ENCODE measurements at places on chromosomes 13 and 19.

DNA sequence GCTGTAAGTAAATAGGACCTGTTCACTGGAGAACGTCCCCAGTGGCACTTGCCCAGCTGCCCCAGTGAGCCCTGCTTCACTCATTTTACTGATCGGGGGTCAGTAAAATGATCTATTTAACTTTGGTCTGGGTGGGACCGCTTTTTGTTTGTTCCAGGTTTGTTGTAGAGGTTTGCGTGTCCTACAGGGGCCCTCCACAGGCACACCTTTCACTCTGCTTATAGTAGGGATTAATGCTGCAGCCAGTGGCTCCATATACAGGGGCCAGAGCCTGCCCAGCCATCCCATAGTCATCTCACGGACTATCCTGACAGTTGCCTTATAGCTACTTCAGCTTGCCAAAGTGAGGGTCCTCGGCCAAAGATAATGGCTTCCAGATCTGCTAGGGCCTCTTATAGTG lies 104.1 kb downstream of the DNAJC3 start:
- no peak overlapping the region for H3K27ac ChIP-seq
- DNase-seq: no peak
- no peaks in the 10 kb centered on the region for H3K4me1 ChIP-seq
- no peaks in the 10 kb centered on the region for H3K27me3 ChIP-seq
- H3K4me3 ChIP-seq: no peak overlapping the region

GRCh38 chr13:109454167-109454917 lies 332.0 kb downstream of the IRS2 start:
- H3K27ac ChIP-seq: no peak overlapping the region
- no peaks in the 10 kb centered on the region for H3K4me1 ChIP-seq
- H3K4me3 ChIP-seq: no peak overlapping the region
- DNase-seq: no peak
- no peaks in the 10 kb centered on the region for H3K27me3 ChIP-seq
- H3K36me3 ChIP-seq: no peaks in the 10 kb centered on the region

DNA sequence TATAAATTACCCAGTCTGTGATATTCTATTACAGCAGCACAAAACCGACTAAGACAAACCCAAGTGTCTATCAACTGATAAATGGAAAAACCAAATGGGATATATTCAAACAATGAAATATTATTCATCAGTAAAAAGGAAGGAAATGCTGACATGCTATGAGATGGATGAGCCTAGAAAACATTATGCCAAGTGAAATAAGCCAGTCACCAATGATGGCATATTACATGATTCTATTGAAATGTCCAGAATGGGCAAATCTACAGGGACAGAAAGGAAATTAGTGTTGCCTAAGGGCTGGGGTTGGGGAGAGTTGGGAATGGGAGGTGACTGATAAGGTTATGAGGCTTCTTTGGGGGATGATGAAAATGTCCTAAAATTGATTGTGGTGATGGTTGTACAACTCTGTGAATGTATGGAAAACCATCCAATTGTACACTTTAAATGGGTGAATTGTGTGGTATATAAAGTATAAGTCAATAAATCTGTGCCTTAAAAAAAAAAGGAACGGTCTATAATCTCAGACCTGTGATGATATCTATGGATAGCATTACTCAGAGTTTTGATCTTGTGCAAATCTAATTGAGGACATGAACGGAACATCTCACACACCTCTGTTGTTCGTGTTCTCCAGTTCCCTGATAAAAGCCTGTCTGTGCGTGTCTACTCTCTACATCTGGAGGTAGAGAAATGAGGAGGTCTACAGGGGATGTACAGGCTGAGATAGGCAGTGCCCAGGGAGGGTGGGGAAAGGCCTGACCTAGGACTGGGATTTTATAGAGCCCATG lies 49.0 kb downstream of the TNFRSF19 start:
- no peaks in the 10 kb centered on the region for H3K4me1 ChIP-seq
- no peak overlapping the region for H3K4me3 ChIP-seq
- peaks cover 3% of the 10 kb centered on the region for H3K36me3 ChIP-seq
- H3K27ac ChIP-seq: no peak overlapping the region
- no peaks in the 10 kb centered on the region for H3K27me3 ChIP-seq

DNA sequence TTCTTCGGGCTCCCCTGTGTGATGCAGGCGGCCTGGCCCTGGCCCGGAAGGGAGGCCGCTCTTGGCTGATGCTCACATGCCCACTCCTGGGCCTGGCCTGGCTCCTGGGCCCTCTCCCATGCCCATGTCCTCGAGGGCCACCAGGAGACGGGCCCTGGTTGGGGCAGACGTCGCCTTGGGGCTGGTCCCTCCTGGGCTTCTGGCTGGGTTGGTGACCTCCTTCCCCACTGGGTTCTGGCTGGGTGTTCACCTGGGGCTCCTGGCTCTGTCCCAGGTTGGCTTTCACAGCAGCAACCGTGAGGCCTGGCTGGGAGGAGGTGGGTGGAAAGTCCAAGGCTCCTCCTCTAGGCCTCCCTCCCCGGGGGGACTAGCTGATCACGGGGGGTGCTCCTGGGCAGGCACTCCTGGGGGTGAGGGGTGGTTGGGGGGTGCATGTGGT lies 15.5 kb upstream of the SLC7A10 start:
- H3K4me3 ChIP-seq: no peak overlapping the region
- no peaks in the 10 kb centered on the region for H3K27me3 ChIP-seq
- peaks cover 12% of the 10 kb centered on the region for H3K4me1 ChIP-seq
- no peak for DNase-seq
- H3K27ac ChIP-seq: no peak overlapping the region

GRCh38 chr19:2329149-2329478 lies 630 bp downstream of the SPPL2B start:
- peaks cover 20% of the 10 kb centered on the region for H3K36me3 ChIP-seq
- peaks cover 70% of the 10 kb centered on the region for H3K4me1 ChIP-seq
- H3K27ac ChIP-seq: peak overlapping the region; percentile 64
- H3K4me3 ChIP-seq: peak overlapping the region; percentile 76
- no peak for DNase-seq

- peaks cover 31% of the 10 kb centered on the region for H3K36me3 ChIP-seq
Observed at GRCh38 chr19:1259876-1260748, 9.0 kb upstream of the CIRBP start.

DNA sequence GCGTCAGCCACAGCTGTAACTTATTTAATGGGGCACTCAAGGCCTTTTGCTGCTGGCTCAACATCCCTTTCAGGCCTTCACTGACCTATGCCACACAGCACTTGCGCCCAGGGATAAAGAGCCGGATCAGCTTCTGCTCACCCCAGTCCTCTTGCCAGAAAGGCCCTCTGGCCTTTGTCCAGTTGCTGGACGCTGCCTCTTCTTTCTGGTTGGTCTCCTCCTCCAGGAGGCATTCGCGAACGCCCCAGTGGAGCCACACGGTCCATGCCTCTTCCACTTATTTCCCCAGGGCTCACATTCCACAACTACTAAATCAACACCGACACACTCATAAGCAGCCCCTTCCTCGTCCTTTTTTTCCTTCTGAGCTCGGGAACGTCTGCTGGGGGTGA lies 3.7 kb upstream of the ZNF329 start:
- no peaks in the 10 kb centered on the region for H3K27me3 ChIP-seq
- no peak for DNase-seq
- no peaks in the 10 kb centered on the region for H3K36me3 ChIP-seq
- peaks cover 33% of the 10 kb centered on the region for H3K4me1 ChIP-seq
- H3K4me3 ChIP-seq: peak overlapping the region; percentile 59

GRCh38 chr19:5137571-5138124 lies 168.7 kb downstream of the KDM4B start:
- H3K27me3 ChIP-seq: no peaks in the 10 kb centered on the region
- DNase-seq: no peak
- peaks cover 100% of the 10 kb centered on the region for H3K36me3 ChIP-seq
- no peak overlapping the region for H3K27ac ChIP-seq

DNA sequence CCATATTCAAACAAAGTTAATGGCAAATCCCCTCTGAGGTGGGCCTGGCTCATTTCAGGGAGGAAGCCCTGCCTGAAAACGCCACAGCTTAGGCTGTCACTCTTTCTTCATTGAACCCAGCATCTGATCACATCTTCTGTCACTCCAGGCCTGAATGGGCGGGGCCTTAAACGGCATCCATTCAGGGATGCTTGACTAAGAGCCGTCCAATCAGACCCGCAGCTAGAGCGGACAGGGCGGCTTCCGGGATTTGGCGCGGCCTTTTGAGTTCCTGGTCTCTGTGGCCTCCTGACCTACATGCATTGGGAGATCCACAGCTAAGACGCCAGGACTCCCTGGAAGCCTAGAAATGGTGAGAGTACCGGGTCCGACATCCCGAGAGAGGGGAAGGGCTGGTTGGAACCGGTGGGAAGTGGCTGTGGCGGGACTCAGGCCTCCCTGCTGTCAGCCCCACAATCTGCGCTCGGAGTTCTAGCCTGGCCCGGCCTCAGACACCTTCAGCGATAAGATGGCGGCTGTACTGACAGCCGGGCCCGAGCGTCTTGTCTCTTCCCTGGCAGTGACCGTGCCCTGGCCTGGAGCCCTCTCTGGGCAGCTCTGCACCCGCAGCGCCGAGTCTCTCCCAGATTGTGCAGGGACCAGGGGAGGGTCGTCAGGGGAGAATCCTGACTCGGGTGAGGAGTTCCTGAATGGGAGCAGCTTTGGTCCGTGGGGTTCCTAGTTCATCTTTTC lies at the start of gene ZNF723:
Gene ZNF723 (plus strand): TSS at position 261 of the 732 bp plus-strand sequence. CDS start 89 bp downstream, at position 350.
- H3K36me3 ChIP-seq: no peaks in the 10 kb centered on the region
- H3K27ac ChIP-seq: no peak within 1 kb of the TSS
- H3K4me1 ChIP-seq: no peaks in the 10 kb centered on the region
- H3K27me3 ChIP-seq: no peaks in the 10 kb centered on the region
- peak; percentile 69 for DNase-seq
- H3K4me3 ChIP-seq: no peak within 1 kb of the TSS

- H3K27me3 ChIP-seq: peaks cover 7% of the 10 kb centered on the region
- no peaks in the 10 kb centered on the region for H3K36me3 ChIP-seq
- DNase-seq: no peak
Observed at GRCh38 chr13:26867451-26868091, 107.0 kb upstream of the GPR12 start.

GRCh38 chr13:111626371-111627305 lies 306.2 kb downstream of the TEX29 start:
- DNase-seq: no peak
- no peak overlapping the region for H3K4me3 ChIP-seq
- H3K27me3 ChIP-seq: peaks cover 10% of the 10 kb centered on the region
- H3K36me3 ChIP-seq: no peaks in the 10 kb centered on the region
- H3K4me1 ChIP-seq: no peaks in the 10 kb centered on the region
- H3K27ac ChIP-seq: no peak overlapping the region

- H3K27ac ChIP-seq: no peak overlapping the region
- no peak overlapping the region for H3K4me3 ChIP-seq
- H3K4me1 ChIP-seq: no peaks in the 10 kb centered on the region
- H3K36me3 ChIP-seq: no peaks in the 10 kb centered on the region
Observed at GRCh38 chr13:38785042-38785441, 98.2 kb downstream of the FREM2 start.

GRCh38 chr19:11507370-11508078 lies 1.9 kb upstream of the ZNF653 start:
- no peak for DNase-seq
- H3K27ac ChIP-seq: no peak overlapping the region
- H3K4me3 ChIP-seq: no peak overlapping the region
- H3K4me1 ChIP-seq: peaks cover 14% of the 10 kb centered on the region

GRCh38 chr19:45767881-45768654 lies 984 bp downstream of the SIX5 start:
- peak overlapping the region; percentile 89 for H3K27ac ChIP-seq
- DNase-seq: peak; percentile 88
- no peaks in the 10 kb centered on the region for H3K36me3 ChIP-seq

DNA sequence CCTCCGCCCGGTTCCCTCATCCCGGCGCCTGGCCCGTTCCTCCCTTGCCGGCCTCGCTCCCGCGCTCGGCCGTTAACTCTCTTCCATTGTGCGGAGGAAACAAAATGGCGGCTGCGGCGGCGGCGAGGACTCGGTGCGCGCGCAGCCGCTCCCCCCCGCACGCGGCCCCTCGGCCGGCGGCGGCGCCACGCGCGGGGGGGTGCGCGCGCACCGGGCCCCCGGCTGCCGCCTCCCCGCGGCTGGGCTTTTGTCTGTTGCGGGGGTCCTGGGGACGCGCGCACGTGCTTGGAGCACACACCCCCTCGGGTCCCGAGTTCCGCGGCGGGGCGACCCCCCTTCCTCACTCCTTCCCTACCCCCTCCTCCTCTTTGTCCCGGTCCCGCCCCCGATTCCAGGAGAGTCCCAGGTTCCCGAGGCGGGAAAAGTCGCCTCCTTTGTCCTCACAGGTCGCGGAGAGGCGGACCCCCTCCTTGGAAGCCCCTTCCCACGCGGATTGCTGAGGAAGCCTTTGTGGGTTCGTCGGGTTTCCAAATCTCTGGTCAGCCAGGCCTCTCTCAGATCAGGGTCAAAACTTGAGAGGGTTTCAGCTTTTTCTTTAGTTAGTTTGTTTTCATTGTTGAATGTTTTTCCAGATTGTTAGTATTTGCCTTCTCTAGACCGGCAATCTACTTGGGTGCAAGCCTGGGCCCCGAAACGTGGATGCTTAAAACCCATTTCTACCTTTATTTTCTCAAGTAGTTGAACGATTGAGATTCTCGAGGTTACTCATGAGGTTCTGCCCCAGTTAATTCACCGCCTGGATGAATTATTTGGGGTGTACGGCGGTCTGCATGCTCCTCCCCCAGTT lies 687 bp downstream of the ILF3 start:
- DNase-seq: peak; percentile 86
- H3K4me3 ChIP-seq: peak overlapping the region; percentile 99
- peaks cover 53% of the 10 kb centered on the region for H3K4me1 ChIP-seq
- peaks cover 4% of the 10 kb centered on the region for H3K36me3 ChIP-seq
- no peaks in the 10 kb centered on the region for H3K27me3 ChIP-seq
- H3K27ac ChIP-seq: peak overlapping the region; percentile 100

- H3K4me3 ChIP-seq: no peak overlapping the region
- H3K4me1 ChIP-seq: no peaks in the 10 kb centered on the region
- H3K27ac ChIP-seq: no peak overlapping the region
Observed at GRCh38 chr19:41023193-41023592, 32.1 kb downstream of the CYP2B6 start.

DNA sequence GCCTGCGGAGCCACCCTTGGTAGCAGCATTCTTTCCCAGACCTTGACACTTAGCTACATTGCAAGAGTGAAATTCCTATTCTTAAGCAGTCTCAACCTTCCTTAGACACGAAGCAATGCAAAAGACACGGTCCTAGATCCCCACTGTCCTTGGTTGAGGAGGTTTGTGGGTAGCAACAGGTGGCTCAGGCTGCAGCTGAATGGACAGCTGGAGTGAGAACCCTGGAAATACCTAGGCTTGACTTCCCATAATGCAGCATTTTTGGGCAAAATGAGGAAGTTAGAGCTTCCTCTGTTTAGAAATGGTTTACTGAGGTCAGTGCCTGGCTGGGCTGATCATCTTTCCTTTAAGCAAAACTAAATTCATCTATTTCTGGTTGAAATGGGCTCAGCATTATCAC lies 296.6 kb downstream of the RFC3 start:
- H3K4me3 ChIP-seq: no peak overlapping the region
- no peaks in the 10 kb centered on the region for H3K4me1 ChIP-seq
- no peaks in the 10 kb centered on the region for H3K27me3 ChIP-seq
- DNase-seq: no peak

- no peaks in the 10 kb centered on the region for H3K36me3 ChIP-seq
- H3K4me3 ChIP-seq: no peak overlapping the region
- no peaks in the 10 kb centered on the region for H3K4me1 ChIP-seq
- H3K27ac ChIP-seq: no peak overlapping the region
Observed at GRCh38 chr19:51552996-51553725, 17.9 kb upstream of the ZNF175 start.

Measured in suprapubic skin (tissue), 4 donors.